ENCODE measurements at places on chromosomes 7 and 10. TPM values are rescaled to one million over a fixed set of nuclear protein-coding genes. Genes with fewer than 3 reads are reported as not detected.

Gene SPDYE1
- not detected for total RNA-seq

DNA sequence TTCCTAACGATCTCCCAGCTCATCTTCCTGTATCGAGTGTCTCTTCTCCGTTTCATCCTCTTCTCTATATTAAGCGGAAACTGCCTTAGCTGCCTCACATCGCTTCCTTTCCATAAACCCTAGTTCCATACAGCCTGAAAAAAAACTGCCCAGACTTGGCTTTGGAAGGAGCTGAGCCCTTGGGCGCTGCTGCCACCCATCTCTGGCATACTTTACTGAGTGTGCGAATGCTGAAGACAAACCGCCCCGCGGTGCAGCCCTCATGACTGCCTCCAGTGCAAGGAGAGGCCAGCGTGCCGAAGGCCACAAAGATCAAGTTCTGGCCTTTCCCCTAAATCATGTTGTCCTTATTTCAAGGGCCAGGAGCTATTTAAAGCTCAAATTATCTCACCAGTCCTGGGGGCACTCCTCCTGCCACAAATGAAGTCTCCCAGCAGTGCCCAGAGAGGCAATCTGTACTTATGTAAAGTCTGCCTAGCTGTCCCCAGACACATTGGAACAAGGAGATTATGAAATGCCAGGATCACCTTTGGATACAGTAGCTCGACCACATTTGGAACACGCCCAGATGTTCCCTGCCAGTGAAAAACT lies 25.2 kb downstream of the YWHAG start:
- DNase-seq = no peak

DNA sequence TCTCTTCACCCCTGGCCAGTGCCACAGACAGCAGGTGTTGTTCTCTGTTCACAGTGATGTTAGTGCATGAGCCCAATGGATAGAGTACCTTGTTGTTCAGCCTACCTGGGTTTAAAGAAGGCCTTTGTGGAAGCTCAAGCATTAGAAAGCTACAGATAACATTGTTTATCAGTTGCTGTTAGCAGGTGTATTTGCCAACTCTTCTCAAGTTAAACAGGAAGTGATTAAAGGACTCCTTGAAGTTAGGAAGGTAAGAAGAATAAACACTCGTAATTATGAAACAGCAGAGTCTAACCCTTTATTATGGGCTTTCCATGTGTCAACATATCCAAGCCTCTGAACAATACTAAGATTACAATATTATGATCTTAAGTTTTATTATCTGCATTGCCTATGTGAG lies 25.9 kb downstream of the RGR start:
- peak; percentile 52 for DNase-seq

DNA sequence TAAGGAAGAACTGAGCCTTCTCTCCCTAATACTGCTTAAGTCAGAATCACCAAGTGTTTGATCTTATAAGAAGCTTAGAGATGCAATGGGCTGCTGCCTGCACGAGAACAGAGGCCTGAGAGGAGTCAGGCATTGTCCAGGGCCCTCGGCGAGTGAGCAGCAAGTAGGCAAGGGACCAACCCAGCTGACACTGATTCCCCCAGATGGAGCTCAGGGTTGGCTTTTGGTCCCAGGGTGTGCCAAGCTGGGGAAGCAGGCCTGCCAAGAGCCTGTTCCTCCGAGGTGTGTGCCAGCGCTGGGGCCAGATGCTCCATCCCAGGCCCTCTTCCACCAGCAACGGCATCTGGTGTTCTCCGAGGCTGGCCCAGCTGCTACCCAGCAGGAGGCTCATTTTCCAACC lies 222.0 kb upstream of the ZMIZ1 start:
- no peak for DNase-seq

Gene HMX3
- total RNA-seq = not detected

DNA sequence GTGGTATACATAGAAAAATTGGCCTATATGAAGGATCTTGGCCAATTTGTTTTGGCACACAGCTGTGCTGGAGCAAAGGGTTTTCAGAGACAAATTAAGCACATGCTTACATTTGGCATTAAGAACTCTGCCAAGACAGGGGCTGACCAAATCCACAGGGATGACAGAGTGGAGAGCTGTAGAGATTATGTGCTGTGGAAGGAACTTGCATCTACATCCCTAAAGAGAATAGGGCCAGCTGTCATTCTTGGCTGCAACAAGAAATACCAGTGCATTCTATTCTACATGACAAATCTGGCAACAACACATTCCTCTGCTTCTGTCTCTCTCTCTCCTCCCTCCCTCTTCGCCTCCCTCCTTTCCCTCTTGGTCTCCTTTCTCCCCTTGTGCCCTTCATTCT lies 75.6 kb downstream of the POM121L12 start:
- no peak for DNase-seq

Gene EPO
- 0.29 TPM for total RNA-seq

DNA sequence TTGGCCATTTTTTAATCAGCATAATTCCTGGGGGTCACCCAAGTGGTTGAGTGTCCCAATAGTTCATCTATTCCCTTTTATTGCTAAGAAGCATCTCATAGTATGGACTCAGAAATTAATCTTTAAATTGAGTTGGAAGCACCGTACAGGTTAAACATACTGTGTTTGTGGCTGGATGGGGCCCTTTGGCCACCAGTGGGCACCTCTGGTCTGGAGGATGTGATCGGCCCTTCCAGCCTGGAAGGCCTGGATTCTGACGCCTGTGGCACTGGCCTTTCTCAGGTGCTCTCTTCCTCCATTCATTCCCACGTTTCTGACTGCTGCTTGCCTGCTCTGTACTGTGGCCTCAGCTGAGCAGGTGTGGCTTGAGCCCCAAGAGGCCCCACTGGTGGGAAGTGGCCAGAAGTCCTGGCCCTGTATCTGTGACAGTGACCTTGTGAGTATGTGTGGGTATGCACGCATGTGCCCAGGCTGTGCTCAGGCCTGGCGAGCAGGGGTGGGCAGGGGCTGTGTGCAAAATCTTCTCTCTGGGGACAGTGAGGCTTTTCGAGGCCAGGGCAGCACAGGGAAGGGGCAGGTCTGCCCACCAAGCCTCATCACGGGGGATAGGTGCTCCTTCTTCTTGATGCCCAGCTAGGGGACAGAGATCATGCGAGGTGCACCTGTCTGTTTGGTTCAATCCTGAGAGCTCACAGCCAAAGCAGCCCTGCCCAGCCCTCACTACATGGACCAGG lies 30.1 kb downstream of the LDB3 start:
- no peak for DNase-seq

GRCh38 chr7:106329971-106330733 lies 45.4 kb upstream of the NAMPT start:
- DNase-seq = no peak

DNA sequence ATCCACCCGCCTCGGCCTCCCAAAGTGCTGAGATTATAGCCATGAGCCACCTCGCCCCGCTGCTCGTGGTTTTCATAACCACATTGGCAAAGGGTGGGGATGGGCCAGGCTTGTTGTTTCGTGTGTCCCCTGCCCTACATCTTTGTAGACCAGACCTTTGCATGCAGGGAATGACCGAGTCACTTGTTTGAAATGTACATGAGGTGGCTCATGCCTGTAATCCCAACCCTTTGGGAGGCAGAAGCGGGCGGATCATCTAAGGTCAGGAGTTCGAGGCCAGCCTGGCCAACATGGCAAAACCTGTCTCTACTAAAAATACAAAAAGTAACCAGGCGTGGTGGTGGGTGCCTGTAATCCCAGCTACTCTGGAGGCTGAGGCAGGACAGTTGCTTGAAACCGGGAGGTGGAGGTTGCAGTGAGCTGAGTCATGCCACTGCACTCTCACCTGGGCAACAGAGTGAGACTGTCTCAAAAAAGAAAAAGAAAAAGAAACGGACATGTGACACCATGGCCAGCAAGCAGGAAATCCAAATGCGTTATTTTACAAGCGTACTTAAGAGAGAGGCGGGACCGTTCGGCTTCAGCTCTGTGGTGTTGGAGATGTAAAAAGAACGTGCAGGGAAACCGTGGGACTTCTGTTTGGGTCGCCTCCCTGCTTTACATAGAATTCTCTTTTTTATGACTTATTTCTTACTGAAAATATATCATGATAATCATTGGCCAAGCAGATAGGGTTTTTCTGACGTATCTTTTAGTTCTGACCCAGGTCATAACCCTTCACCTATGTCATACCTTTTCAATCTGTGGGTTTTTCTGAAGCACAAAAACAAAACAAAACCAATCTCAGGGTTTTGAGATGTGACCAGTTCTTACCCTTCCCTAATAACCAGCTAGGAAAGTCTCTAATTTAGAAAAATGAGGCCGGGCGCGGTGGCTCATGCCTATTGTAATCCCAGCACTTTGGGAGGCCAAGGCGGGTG lies 45.1 kb downstream of the WIPI2 start:
- DNase-seq = no peak

DNA sequence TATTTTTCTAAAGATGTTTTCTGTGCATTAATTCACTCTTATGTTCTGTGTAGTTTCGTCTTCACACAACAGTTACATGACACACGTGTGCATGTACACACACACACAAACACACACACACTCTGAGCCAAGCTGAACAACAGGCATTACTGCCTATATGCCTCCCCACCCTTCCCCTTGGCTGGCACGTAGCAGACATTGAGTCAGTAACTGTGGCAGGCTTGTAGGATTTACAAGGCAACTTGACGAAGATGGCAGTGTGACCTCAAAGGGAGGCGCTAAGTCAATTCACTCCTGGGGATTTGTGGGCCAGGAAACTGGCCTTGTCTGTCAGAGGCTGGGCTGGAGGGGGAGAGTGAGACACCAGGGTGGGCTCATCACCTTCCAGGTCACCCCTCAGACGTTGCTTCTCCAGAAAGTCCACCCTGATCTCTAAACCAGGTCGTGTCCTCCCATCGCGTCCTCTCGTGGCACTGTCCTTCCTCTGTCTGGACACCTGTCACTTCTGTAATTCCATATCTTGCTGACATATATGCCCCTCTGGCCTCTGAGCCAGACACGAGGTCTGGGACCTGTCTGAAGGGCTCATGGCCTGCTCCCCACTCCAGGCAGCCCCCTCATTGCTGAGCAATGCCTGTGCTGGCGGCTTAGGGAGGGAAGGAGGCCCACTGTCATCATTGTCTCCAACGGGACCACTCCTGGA lies 41.1 kb upstream of the INPP5A start:
- DNase-seq = peak; percentile 36

GRCh38 chr7:119724041-119724792 lies 548.8 kb upstream of the KCND2 start:
- DNase-seq = peak; percentile 45

DNA sequence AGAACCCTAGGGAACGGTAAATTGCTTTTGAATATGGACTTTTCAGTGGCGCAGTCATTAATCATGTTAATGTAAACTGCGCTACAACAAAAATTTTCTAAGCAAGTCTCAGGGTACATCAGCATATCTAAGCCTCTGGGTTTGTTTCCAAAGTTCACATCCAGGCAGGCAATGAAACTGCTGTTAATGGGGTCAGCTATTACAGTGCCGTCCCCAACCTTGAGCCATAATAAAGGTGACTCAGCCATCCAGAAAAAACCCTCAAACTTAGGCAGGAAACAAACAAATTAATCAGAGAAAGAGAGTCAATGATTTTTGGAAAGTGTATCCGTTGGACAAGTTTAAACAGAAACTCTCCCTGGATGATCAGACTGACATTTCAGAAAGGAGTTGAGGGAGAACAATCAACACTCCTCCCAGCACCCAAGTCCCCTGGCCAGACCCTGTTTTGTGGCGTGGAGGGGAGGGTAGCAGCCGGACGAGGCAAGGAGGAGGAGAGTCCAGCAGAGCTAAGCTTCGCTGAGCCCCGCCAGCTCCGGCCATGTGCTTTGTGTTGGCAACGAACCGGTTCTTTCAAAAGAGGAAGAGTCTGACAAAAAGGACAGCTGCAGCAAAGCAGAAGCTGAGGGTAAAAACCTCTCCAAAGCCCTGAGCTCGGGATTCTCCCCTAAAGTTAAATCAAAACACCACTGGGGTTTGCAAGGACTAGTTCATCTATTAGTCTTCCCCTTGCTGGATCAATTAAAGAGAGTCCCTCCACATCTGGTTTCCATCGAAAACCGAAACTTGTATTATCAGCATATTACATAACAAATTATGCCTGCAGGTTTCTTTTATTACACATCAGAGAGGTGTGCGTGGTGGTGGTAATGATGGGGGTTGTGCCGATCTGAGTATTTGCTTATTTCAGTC lies 3.6 kb downstream of the FAM53B start:
- peak; percentile 69 for DNase-seq

Gene ABCB1
- 0.07 TPM for total RNA-seq

GRCh38 chr10:36759141-36759805 lies 366.1 kb upstream of the ANKRD30A start:
- DNase-seq = no peak

GRCh38 chr7:67392596-67393438 lies 396.2 kb downstream of the TYW1 start:
- peak; percentile 74 for DNase-seq

DNA sequence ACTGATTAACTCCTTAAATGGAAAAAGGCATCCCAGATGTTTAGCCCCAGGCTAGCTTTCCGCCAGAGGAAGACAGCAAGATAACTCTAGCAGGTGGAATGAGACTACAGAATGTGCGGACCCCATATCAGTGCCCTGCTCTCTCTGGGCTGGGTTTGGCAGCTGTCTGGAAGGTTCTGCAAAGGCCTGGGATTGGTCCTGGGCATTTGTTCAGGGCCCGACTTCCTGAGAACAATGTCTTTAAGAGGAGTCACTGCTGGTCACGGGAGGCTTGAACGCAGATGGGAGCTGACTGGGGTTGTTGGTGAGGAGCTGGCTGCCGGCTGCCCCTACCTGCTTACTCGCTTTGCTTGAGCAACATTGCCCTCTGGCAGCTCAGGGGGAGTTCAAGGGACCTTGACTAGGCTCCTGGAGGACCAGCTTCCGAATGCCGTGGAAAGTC lies 130.6 kb upstream of the BTBD16 start:
- DNase-seq = peak; percentile 64

GRCh38 chr10:1119501-1119900 lies 63.3 kb downstream of the WDR37 start:
- DNase-seq = no peak

Gene BHLHA15
- total RNA-seq = 0.86 TPM

GRCh38 chr10:125029584-125030242 lies 87.8 kb downstream of the ZRANB1 start:
- no peak for DNase-seq

DNA sequence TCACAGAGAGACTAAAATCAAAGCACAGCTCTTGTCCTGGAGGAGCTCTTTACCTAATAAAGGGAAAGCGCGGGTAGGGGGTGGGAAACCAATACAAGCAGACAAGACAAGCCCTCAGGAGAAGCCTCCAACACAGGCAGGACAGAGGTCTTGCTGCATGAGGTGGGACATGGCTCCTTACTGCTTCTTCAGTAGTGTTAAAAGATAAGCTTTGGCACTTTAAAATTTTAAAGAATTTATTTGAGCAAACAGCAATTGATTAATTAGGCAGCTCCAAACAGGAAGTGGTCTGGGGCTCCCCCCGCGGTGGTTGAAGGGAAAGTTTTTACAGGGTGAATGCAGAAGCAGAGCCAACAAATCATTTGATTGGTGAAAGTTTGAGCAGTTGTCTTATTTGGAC lies 50.3 kb upstream of the MACC1 start:
- DNase-seq = peak; percentile 62

GRCh38 chr10:99341860-99342490 lies 12.8 kb downstream of the CNNM1 start:
- no peak for DNase-seq

GRCh38 chr10:108180878-108181277 lies 1016.4 kb upstream of the SORCS1 start:
- DNase-seq = no peak

Gene PRLHR
- total RNA-seq = not detected

- no peak for DNase-seq
Observed at GRCh38 chr10:59019603-59020002, 156.8 kb upstream of the PHYHIPL start.

Gene PSMG3
- 30.1 TPM for total RNA-seq

Gene CNTNAP2
- total RNA-seq = 228 TPM

All from endodermal cell (in vitro differentiated cells).